ENCODE measurements at places on chromosomes 11 and 22.

- DNase-seq: no peak
Measured at GRCh38 chr11:112829971-112830654, 131.1 kb upstream of the NCAM1 start.

GRCh38 chr22:39405346-39406085 is 5.9 kb downstream of the TAB1 start:
- DNase-seq: peak; percentile 34

DNA sequence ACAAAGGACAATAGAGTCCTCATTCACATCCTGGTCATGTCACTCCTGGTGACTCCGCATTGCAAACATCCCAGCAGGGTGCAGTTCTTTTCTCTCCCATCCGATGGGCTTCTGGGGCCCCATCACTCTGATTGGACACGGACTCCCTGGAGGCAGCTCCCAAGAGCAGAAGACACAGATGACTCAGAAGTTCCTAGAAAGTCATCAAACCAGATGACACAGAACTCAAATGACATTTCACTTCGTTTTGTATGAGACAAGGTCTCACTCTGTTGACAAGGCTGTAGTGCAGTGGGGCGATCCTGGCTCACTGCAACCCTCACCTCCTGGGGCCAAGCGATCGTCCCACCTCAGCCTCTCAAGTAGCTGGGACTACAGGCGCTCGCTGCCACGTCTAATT is 33.2 kb downstream of the ZNF195 start:
- DNase-seq: no peak

DNA sequence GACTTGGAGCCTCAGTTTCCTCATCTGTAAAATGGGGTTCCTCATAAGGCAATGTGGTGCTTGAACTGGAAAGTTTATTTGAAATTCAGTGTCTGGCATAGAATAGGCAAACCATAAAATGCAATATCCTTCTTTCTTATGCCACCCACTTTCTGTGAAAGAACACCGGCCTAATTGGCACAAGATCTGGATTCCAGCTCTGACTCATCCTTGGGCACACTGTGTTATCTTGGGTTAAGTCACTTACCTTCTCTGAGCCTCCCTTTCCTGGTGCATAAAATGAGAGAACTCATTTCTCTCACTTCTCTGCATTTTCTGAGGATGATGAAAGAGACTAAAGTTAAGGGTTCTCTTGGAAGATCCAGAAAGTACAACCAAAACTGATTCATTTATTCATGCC is 5.1 kb downstream of the INSC start:
- no peak for DNase-seq

- DNase-seq: no peak
Measured at GRCh38 chr11:112042161-112042960, 17.2 kb downstream of the DLAT start.

GRCh38 chr11:113162592-113162962 is 151.8 kb upstream of the TTC12 start:
- DNase-seq: no peak

DNA sequence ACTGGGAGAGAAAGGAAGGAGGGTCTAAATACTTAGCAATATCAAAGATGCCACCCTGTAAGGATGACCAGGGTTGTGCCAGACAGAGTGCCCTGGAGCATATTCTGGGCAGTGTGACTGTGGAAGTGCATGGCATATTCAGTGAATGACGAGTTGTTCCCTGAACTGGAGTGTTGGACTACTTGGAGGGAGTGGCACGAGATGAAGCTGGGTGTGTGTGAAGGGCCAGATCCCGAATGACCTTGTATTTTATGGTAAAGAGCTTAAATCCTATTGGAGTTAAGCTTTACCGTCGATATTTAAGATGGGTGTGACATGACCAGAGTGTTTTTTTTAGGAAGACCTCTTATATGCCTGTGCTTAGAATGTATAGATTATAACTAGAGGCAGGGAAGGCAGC is 48.8 kb downstream of the STIM1 start:
- no peak for DNase-seq

- no peak for DNase-seq
Measured at GRCh38 chr22:39927544-39927943, 26.7 kb downstream of the GRAP2 start.

DNA sequence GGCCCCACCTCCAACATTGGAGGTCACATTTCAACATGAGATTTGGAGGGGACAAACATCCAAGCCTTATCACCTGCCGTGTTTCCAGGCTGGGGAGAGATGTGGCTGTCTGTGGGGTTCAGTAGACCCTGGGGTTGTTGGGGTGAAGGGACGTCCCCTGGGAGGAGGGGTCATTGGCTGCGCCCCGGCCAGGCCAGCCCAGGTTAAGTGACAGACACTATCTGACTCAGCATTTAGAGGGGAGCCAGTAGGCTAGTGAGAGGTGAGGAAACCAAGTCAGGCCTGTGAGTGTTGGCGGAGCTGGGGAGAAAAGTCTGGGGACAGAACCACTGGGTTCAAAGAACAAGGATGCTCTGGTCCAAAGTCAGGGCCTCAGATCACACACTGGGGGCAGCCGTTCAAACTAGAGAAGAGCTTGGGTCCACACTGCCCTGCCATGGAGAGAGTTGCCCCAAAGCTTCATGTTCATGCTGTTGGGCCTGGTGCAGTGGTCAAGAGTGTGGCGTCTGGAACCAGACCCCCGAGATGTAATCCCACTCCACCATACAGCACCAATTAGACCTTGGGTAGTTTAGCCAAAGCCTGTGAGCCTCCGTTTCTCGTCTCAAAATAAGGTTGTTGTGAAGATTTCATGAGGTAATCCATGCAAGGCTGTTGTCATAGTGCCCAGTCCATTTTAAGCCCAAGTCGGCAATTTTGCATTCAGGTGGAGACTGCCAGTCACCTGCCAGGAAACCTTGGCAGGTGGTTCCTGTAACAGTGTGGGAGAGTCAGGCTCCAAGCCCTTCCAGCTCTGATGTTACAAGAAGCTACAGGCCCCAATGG is 1289.6 kb downstream of the TBC1D22A start:
- DNase-seq: no peak

GRCh38 chr22:49754696-49755630 is 72.7 kb downstream of the BRD1 start:
- DNase-seq: no peak

DNA sequence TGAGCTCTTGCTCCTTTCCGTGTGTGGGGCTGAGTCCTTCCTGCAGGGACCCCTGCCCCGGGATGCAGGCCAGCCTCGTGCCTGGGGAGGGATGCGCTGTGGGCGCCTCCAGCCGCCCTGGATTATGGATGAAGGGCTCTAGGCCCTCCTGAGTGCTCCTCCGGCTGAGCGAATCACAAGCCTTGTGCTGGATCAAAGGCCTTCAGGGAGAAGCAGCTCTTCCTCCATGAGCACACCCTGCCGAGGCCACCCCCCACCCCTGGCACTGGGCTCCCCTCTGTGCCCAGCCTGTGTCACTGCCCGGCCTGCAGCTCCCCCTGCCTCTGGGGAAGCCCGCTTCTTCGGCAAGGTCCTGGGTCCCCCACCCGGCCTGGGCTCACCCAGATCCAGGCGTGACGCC is 43.8 kb downstream of the BRSK2 start:
- no peak for DNase-seq

DNA sequence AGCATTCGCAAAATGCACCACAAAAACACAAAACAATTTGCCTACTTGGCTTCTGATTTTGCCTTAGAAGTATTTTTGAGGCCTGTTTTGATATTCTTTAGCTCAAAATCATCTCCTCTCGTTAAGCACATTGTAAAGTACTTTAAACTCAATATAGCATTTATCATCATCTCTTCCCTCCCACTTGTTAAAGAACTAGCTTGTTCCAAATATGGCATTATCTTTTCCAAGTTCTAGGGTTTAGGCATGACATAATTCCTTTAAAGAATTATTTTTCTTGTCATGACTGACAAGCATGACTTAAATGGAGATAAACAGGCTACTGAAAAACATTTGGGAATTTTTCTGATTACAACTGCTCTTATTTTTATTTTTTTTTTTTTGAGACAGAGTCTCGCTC is 21.3 kb downstream of the CELF1 start:
- no peak for DNase-seq

DNA sequence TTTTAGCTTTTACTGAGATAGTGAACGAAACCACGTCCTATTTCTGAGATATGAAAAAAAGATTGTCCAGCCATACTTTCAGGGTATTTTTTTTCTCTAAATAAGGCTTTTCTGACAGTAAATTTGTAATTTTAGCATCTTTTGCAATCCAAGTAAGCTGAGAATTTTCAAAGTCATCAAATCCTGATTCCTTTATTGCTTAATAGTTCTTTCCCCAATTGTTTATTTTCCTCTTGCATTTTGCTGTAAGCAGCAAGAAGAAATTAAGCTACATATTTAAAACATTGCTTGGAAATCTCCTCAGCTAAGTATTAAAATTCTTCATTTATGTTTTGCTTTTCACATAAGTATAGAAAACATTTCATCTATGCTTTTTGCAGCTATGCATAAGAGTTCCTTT is 493.3 kb upstream of the CCDC179 start:
- no peak for DNase-seq

- no peak for DNase-seq
Measured at GRCh38 chr22:37416827-37417226, 10.5 kb downstream of the ELFN2 start.

- DNase-seq: no peak
Measured at GRCh38 chr22:21754523-21754922, 18.9 kb upstream of the YPEL1 start.

GRCh38 chr22:16949561-16949960 is 58.5 kb downstream of the GAB4 start:
- DNase-seq: no peak

- DNase-seq: no peak
Measured at GRCh38 chr11:122439866-122440810, 215.4 kb upstream of the UBASH3B start.

Measured in stimulated activated CD4-positive, alpha-beta T cell treated with anti-CD3 and anti-CD28 coated beads, Interleukin-2, amount 100 ng/mL, for 24 hours (primary cell).